Stimulated activated CD4-positive, alpha-beta T cell treated with anti-CD3 and anti-CD28 coated beads, Interleukin-1b, Interleukin-23, amount 100 ng/mL, for 1 hour (primary cell): ENCODE measurements at places on chromosomes 3 and 15.

DNA sequence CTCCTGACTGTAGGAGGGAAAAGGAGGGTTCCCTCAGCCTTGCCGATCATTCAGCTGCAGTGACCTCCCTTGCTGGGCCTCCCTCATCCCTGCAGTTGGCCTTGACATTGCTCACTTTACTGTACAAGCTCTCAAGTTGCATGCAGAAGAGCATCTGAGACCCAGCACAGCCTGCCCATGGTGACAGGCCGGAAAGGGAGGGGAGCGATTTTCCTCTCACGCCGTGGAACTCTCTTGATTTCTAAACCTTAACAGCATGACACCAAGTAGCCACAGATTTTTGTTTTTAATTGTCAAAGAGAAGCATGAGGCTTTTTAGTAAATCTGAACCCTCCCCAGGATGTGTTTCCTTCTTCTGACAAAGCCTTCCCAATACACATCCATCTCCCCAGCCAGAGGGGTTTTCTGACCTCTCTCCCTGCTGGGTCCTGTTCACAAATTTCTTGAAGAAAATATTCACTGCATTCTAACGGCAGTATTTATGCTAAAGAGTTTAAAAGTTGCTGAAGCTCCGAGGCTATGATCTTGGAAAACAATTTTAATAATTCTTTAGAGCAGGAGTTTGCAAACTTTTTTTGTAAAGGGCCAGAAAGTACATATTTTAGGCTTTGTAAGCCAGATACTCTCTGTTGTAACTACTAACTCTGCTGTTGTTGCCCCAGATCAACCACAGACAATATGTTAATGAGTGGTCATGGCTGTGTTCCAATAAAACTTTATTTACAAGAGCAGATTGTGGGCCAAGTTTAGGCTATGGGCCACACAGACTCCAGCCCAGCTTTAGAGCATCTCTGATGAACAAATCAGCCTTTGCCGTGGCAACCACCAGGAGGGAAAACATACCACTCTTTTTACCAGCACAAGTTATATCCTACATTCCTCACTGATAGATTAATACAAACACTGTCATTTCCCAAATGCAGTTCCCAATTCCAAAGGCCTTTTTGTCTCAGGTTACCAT, 34.8 kb downstream of the LMCD1 start:
- DNase-seq = no peak

DNA sequence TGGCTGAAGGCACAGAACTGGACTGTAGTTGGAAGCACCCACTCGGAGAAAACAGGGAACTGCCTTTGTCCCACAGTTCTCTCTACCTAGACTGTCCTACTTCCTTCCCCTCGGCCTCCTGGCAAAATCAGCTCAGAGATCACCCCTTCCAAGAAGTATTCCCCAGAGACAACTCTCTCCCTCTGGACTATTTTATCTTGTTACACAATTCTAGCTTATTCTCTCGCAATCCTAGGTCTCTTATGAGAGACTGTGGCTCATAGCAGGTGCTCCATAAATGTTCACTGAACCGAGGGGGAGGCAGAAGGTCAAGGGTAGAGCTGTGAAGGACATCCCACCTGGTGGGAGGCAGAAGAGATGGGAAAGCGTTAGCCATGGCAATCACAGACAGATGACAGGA, 10.6 kb downstream of the HEG1 start:
- no peak for DNase-seq

DNA sequence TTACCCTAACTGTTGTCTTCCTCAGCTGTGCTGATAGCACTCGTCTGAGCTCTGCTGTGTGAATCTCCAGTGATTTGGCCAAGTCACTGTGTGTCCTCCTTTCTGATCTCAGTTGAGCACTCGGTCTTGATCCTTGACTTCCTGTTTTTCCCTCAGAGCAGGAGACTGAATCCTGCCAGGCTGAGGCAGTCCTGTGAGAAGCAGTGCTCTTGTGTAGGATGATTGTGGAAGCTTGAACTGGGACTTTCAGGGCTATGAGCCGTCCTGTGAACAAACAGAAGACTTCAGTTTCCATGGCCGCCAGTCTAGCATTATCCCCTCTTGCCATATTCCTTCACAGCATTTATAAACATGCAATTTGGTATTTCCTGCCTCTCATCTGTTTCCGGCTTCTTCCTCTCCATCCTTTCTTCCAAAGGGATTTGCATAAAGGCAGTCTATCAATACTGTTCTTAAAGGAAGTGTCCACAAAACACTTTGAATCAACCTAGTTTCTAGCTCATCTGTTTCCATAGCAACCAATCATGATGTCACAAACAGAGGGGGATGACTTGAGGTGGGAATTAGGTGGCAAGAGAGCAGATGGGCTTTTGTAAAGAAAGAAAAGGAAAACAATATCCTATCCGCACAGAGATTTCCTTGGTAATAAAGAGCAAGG, 237.2 kb downstream of the AGBL1 start:
- DNase-seq = no peak

DNA sequence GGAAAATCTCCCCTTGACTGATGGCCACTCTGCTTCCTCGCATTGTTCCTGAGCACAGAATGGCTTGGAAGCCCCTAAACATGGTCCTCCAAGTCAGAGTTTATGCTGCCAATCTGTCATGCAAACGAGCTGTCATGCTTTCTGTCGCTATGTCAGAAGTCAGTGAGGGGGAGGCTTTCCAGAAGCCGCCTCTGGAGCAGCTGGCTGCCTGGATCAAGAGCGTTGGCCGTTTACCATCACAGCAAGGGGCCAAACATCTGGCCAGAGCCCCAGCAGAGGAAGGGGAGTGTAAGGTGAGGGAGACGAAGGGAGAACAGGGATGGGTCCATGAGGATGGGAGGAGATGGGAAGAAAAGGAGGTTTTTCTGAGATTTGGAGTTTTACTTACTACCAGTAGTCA, 372.6 kb upstream of the NR2F2 start:
- no peak for DNase-seq

DNA sequence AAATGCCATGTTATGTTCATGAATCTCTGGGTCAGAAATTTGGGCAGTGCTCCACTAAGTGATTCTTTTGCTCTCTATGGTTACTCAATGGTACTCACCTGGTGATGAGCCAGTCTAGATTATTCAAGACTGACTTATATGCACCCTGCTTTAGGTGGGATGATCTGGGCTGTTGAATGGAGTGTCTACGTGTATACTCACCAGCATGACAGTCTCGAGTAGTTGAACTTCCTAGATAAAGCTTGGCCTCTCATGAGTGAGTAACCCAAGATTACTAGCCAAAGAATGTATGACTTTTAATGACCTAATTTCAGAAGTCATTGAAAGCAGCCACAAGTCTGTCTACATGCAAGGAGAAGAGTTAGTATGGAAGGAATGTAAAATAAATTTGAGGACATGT, 77.5 kb upstream of the CADM2 start:
- no peak for DNase-seq

DNA sequence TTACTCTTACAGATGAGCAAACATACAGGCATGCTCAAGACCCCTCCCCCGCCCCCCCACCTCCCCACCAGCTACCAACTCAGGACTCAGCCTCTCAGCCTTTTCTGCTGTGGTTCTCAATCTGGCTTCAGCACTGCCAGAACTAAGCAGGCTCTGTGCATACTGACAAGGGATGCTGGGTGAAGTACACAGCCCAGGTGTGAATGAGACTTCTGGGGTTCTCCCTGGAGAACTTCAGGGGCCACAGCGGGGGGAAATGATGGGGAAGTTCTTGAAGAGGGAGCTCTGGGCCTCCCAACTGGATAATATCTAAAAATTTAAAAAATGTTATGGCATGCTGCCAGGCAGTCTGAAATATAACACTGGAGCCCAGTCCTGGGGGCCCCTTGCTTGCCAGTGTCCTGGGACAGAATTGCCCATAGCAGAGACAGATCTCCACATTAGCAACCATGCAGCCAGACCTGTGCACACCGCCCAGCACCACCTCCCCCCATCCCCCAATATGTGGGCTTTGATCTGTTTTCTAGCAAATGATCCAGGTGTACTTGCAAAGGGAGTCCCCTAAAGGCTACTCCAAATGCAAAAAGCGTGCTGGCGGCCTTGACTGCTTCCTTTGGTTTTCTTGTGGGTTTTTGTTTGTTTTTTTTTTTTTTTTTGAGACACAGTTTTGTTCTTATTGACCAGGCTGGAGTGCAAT, 41.4 kb downstream of the PGPEP1L start:
- DNase-seq = no peak

DNA sequence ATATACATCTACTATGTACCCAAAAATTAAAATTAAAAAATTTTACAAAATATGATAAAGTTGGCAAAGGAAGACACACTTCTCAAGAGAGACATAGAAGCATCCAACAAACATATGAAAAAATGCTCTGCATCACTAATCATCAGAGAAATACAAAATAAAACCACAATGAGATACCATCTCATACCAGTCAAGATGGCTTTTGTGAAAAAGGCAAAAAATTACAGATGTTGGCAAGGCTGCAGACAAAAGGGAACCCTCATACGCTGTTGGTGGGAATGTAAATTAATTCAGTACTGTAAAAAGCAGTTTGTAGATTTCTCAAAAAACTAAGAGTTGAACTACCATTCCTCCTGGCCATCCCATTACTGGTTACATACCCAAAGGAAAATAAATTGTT, 581.7 kb upstream of the CCDC54 start:
- no peak for DNase-seq
